Stimulated activated CD8-positive, alpha-beta memory T cell treated with anti-CD3 and anti-CD28 coated beads, Interleukin-4, amount 100 ng/mL, for 1 hour (primary cell): ENCODE measurements at places on chromosomes 12 and 14.

DNA sequence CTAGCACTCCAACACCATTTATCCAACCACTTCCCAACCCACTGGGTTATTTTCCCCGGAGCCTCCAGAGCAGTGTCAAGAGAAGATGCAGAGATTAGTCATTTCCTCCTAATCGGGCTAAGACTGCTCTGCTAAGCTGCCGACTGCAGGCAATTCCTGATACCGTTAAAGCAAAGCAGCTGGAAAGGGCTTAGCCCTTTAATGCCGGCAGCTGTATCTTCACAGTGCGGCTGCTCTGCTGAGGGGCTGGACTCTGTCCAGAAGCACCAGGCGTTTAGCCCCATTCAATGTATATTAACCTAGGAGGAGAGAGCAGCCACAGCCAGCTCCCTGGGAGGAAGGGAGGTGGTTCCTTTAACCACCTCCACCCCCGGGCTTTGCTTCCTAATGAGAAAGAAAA is 11.1 kb downstream of the AQP6 start:
- DNase-seq: no peak

DNA sequence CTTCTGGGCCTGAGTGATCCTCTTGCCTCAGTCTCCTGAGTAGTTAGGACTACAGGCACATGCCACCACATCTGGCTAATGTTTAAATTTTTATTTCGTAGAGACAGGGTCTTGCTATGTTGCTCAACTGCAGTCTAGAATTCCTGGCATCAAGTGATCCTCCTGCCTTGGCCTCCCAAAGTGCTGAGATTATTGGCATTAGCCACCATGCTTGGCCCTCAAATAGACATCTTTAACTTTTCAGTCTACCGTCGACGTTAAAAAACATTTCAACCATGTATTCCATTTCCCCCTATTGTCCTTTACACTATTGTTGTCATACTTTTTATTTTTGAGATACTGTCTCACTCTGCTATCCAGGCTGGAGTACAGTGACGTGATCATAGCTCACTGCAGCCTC is 22.4 kb downstream of the ERH start:
- no peak for DNase-seq

GRCh38 chr14:105475269-105476096 is 862 bp downstream of the CRIP2 start:
- no peak for DNase-seq

DNA sequence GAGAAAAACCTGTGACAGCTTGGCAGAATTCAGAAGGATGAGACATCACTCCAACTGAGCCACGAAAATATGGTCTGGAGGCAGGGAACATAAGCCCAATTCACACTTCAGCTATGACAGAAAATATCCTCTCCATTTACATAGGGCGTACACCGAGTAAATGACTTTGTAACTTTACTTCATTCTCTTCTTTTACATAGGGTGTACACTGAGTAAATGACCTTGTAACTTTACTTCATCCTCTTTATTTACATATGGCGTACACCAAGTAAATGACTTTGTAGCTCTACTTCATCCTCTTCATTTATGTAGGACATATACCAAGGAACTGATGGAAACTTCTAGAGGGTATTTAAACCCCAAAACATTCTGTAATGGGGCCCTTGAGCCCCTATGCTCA is 14.1 kb upstream of the MAPKAPK5 start:
- no peak for DNase-seq

DNA sequence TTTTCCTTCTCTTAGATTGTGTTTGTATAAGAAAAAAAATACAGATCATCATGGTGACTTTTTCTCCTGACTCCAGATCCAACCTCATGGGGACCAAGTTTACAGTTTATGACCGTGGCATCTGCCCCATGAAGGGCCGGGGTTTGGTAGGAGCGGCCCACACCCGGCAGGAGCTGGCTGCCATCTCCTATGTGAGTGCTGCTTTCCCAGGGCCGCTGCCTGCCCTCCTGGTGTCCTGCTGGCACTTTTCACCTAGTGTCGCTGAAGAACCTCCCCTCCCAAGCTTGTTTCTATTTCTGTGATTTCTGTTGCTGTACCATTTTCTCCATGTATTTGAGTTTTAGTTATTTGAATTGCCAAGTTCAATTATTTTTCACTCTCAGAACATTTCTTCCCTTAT is 24.8 kb upstream of the TEAD4 start:
- no peak for DNase-seq

- DNase-seq: no peak
These were observed 25.9 kb downstream of the SUDS3 start for GRCh38 chr12:118402251-118402650.

DNA sequence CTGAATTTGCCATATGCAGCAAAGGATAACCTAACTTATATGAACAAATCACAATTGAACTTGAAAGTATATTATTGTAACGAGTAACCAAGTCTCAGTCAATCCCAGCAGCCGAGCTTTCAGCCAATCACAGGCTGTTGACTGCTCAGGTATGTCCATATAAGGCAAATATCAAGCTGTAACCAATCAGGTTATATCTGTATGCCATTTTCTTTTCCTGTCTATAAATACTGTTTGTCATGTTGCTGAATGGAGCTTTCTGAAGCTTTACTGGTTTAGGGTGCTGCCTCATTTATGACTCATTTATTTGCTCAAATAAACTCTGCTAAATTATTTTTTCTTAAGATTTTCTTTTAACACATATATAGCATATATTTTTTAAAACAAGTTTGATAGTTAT is 1059.5 kb downstream of the GALC start:
- DNase-seq: no peak

- DNase-seq: no peak
These were observed 3.3 kb downstream of the UBE2N start for GRCh38 chr12:93438266-93439050.

DNA sequence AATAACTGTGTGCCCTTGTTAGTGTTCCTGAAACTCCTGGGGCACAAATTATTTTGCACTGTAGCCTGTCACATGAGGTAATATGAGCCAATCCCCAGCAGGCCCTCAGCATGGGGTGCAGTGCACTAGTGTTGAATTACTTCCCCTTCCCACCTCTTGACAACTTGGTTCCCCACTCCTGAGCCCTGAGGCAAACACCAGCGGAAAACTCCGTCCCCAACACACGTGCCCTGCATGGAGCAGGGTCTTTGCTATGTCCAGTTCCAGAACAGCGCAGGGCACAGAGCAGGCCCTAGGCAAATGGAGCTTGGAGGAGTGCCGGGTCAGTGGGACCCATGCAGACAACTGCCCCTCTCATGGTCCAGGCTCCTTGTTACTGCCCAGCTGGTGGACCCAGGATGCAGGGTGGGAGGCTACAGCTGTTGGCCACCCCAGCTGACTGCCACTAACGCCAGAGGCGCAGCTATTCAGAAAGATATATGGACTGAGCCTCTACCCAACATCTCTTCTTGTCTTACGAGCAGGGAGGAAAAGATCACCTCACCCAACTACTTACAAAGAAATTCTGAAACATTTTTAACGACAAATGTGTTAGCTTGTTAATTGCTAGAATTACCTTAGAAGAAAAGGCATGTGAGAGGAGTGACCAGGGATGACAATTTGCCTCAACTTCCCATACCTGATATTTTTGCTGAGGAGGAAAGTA is 71.6 kb downstream of the NT5DC3 start:
- DNase-seq: no peak

GRCh38 chr12:121648458-121649028 is 20.9 kb downstream of the MORN3 start:
- no peak for DNase-seq

- peak; percentile 74 for DNase-seq
These were observed 16.9 kb downstream of the ASB2 start for GRCh38 chr14:93959239-93960107.

DNA sequence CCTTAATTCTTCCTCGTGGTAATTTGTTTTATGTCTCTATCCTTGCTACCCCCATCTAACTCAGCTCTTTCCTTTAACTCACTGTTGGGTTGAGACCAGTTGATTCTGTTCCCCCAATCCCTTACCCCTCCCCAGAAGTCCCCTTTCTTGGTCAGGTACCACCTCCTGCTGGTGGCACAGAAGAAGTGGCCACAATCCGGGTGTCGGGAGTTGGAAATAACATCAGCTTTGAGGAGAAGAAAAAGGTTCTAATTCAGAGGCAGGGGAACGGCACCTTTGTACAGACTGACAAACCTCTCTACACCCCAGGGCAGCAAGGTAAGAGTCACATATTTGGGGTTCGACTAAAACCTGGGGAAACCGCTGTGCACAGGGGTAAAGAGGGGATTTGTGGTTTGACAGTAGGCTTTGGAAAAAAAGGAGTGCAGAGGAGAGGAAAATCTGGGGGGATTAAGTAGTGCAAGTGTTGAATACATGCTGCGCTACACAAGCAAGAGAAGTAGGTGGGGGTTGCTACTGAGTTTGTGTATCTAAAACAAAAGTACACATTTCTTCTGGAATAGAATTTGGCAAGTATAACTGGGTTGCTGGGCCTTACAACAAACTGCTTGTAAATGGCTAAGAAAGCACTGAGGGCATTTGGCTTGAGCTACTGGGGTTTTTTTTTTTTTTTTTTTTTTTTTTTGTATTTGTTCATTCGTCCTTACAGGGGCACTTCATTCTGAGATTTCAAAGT is 1.3 kb downstream of the A2ML1 start:
- DNase-seq: no peak

GRCh38 chr12:113403435-113404415 is at the start of gene SDS:
Gene SDS (minus strand): TSS chr12:113403887. CDS start chr12:113399708, 4,179 bp downstream.
- no peak for DNase-seq

DNA sequence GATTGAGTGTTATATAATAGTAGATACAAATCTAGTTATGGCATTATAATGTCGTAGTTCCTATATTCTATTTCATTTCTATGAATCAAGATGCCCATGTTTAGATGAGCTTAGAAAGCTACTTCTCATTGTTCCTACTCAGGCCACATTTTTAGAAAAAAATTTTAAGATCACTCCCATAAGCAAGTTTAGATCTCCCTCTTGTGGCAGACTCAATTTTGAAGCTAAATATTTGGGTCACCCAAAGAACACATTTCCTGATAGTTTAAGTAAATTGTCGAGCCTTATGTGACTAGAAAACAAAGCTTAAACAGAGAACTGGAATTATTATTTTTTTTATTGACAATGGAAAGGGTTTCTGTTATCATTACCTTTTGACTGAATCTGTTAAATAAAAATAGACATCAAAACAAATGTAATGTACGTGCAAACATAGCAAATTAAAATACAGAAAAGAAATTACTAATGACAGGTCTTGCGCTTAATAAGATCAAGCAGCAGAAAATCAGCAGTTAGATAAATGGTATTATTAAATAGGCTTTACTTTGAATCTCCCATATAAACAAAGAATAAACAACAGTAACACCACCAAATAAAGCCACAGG is 180.2 kb downstream of the ACSS3 start:
- no peak for DNase-seq

DNA sequence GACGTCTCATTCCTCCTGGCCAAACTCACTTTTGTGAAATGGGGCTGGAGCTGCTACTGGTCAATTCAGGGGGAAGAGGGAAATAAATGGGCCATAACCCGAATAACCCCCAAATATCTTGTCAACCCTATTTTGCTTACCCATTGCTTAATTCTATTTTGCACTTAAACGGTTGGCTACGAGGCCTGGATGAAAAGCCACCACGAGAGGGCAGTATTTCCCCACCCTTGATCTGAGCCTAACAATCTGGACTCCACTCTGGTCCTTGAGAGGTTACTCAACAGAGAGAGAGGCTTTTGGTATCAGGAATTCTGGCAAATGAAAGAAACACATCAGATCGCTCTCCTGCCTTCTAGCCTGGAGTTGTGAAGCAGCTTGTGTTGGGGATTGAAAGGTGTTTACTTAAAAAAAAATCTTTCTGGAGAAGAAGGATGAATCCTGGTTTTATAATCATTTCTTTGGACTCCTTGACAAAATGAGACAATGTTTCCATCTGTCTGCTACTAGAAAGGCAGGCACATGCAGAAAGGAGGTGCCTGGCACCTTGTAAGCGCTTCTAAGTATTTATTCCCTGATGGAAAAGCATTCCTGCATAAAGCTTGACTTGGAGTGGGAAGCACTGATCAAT is 22.4 kb upstream of the FBXO21 start:
- peak; percentile 20 for DNase-seq

DNA sequence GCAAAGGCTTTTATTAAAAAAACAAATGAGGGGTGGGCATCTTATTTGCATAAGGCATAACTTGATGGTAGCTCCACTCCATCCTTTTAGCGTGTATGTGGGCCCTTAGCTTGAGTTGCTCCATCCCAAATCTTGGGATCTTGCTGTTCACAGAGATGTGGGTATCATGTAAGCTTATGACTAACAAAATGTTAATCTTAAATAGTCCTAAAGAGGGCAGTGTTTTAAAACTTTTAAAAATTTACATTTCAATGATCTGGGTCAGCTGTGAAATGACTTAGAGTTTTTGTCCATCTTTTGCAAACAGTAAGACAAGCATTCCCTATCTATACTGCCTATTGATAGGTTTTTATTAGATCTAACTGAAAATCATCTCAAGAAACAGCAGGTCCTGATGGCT is 86.0 kb downstream of the SLCO1A2 start:
- no peak for DNase-seq

- DNase-seq: peak; percentile 17
These were observed 30.2 kb upstream of the CIPC start for GRCh38 chr14:77067632-77068516.

DNA sequence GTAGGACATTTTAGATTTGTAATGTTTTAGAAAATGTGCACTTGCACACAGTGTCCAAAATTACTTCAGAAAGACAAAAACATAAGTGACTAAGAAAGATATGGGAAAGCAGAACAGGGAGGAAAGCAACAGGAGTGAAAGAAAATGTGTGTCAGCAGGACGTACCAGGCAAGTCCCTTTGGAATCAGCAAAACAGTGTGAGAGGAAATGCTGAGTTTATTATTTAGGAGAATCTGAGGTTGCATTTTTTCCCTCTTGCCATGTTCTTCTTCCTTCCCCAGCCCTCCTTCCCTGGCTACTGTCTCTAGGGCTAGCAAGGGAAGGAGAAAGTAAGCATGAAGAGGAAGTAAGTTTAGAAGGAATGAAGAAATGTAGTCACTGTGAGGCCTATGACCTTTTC is 67.7 kb upstream of the CD163 start:
- no peak for DNase-seq

DNA sequence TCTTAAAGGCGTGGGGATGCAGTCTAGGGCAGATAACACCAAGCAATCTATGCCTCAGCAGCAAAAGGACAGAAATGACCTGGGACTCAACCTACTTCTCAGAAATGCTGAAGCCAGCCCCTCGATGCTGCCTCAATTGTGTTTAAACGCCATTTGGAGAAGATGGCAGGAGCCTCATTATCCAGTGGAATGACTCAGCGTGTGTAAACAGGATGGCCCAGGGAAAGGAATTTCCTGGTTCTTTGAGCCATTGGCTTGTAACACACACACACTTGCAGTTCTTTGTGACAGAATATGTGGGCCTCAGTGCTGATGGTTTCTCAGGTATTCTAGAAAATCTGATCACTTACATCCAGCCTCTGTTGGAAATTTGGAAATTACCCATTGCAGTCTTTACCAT is 154.3 kb downstream of the NTF3 start:
- no peak for DNase-seq
